ENCODE measurements at places on chromosomes 1 and 21.

- no peak for DNase-seq
- H3K27me3 ChIP-seq, result no peaks in the 10 kb centered on the region
- H3K4me1 ChIP-seq, result peaks cover 26% of the 10 kb centered on the region
- no peak overlapping the region for H3K4me3 ChIP-seq
- H3K27ac ChIP-seq, result no peak overlapping the region
- H3K36me3 ChIP-seq, result no peaks in the 10 kb centered on the region
These were observed 127.7 kb downstream of the MAGI3 start for GRCh38 chr1:113517983-113518382.

- H3K4me1 ChIP-seq, result peaks cover 47% of the 10 kb centered on the region
- H3K27me3 ChIP-seq, result no peaks in the 10 kb centered on the region
- peak overlapping the region; percentile 1 for H3K4me3 ChIP-seq
These were observed 63.9 kb downstream of the CAPN2 start for GRCh38 chr1:223776075-223776814.

- no peak for DNase-seq
- H3K36me3 ChIP-seq, result peaks cover 47% of the 10 kb centered on the region
- peaks cover 10% of the 10 kb centered on the region for H3K4me1 ChIP-seq
- no peak overlapping the region for H3K27ac ChIP-seq
- no peak overlapping the region for H3K4me3 ChIP-seq
These were observed 7.1 kb downstream of the COL6A1 start for GRCh38 chr21:45988366-45989347.

DNA sequence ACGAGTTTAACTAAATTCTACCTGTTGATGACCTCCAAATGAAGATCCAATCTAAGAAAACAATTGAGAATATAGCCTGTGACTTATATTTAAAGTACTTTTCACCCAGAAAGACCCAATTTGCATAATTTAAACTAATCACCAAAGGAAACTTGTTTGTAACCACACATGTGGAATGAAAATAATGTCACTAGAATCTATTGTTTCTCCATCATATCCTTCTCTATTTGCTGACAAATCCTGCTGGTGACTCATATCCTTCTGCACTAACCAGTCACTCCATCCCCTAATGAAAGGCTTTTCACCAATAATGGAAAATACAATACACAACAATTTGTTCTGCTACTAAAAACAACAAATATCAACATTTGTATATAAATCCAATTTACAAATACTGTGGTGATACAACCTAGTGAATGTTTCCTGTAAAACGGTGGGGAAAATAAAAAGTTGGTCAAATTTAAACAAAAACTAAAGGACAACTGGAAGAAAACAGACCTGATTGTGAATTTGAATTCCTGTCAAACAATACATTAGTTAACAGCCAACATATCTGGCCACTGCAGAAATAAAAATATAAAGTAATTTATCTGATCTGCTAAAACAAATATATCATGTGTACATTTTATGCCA is 6.5 kb downstream of the PTP4A2 start:
- peak overlapping the region; percentile 98 for H3K27ac ChIP-seq
- peak overlapping the region; percentile 34 for H3K4me3 ChIP-seq
- H3K36me3 ChIP-seq, result peaks cover 10% of the 10 kb centered on the region
- peaks cover 71% of the 10 kb centered on the region for H3K4me1 ChIP-seq
- peak; percentile 70 for DNase-seq

DNA sequence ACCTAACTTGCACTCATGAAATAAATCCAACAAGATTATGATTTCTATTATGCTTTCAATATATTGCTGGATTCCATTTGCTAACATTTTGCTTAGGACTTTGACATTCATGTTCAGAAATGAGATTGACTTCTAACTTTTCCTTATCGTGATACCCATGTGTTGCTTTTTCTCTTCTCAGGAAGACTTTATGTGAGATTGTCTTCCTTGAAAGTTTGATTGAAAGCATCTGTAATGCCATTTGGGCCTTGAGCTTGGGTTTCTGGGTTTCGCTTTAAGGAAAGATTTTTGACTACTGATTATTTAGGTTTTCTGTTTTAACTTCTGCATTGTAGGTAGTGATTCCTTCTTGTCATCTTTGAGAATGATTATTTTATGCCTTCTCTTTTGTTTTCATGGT is 27.8 kb downstream of the AGMAT start:
- no peak overlapping the region for H3K27ac ChIP-seq
- H3K36me3 ChIP-seq, result peaks cover 5% of the 10 kb centered on the region
- H3K27me3 ChIP-seq, result no peaks in the 10 kb centered on the region
- no peak for DNase-seq
- peaks cover 21% of the 10 kb centered on the region for H3K4me1 ChIP-seq

DNA sequence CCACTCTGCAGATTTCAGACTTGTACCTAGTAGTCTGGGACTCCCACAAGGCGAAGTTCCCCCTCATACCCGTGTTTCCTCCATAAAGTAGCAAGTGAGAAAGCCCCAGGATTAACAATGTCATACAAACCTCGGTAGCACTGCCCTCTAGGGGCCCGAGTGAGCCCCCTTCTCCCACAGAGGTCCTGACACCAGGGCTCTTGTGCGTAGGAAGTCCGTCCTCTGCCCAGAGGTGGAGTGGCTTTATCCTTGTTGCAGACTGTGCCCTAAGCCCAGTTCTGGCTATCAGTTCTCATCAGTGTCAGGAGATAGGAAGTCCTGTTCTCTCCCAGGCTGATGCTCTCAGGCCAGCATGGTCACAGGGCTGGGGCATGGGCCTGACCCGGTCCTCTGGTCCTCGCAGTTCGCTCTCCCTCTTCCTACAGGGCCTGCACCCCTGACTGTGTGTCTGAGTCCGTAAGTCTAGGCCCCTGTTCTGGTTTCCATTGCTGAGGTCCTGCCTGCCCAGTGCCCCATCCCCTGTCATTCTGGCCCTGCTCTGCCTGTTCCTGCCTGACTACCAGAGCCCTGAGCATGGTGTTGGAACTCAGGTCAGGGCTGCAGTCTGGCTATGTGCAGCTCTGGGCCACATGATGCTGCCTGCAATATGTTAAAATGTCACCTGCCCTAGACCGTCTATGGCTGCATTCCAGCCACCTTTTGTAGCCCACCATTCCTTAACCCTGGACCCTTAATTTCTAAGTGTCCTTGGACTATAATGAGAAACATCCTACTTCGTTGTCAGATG is 285.6 kb downstream of the ASTN1 start:
- no peak for DNase-seq
- peaks cover 28% of the 10 kb centered on the region for H3K27me3 ChIP-seq
- H3K4me1 ChIP-seq, result no peaks in the 10 kb centered on the region
- H3K4me3 ChIP-seq, result no peak overlapping the region

- no peaks in the 10 kb centered on the region for H3K36me3 ChIP-seq
- H3K27me3 ChIP-seq, result no peaks in the 10 kb centered on the region
- DNase-seq, result no peak
- H3K4me1 ChIP-seq, result no peaks in the 10 kb centered on the region
- H3K27ac ChIP-seq, result no peak overlapping the region
These were observed 91.8 kb upstream of the SERBP1 start for GRCh38 chr1:67522001-67522441.

DNA sequence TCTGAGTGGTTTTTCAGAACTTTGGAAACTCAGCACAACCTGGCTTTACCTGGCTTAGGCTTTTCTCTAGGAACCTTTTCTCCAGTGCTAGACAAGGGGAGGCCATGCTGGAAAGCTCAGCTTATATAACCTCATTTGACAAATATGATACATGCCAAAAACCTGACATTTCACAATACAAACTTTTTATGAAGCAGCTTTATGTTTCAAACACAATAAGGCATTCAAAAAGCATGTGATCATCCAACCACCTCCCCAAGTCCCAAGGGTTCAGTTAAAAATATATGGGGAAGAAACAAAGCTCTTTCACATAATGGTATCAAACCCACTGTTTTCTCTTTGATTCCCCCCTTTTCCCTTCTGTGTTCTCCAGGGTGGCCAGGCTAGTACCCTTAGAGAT is 63.7 kb downstream of the ZC3H11B start:
- peak; percentile 47 for DNase-seq
- H3K36me3 ChIP-seq, result no peaks in the 10 kb centered on the region
- H3K27ac ChIP-seq, result no peak overlapping the region
- H3K27me3 ChIP-seq, result no peaks in the 10 kb centered on the region
- no peak overlapping the region for H3K4me3 ChIP-seq

DNA sequence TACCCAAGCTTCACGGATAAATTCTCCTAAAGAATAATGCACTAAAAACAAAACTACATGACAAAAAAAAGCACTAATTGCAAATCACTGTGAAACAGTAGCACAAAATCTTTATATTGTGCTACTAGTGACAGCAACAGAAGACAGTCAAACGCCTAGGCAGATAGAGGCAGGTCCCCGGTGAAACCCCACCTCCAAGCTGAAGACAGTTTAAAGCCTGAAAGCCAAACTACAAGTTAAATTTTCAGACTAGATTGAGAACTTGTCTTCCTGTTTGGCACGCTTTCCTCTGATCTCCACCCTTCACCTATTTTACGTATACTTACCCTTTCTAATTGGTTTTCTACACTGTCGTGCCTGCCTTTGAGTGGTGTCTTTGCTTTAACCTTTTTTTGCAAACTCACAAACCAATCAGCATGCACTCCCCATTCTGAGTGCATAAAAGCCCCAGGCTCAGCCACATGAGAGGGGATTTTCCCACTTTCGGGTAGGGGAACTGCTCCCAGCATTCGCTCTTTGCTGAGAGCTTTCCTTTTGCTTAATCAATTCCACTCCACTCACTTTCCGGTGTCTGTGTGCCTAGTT is 3.6 kb upstream of the BACH1 start:
- no peak for DNase-seq
- no peak overlapping the region for H3K4me3 ChIP-seq
- no peaks in the 10 kb centered on the region for H3K27me3 ChIP-seq
- H3K36me3 ChIP-seq, result no peaks in the 10 kb centered on the region
- H3K4me1 ChIP-seq, result peaks cover 7% of the 10 kb centered on the region

GRCh38 chr21:23083242-23083641 is 2085.0 kb downstream of the NCAM2 start:
- H3K4me1 ChIP-seq, result no peaks in the 10 kb centered on the region
- no peak for DNase-seq
- H3K27me3 ChIP-seq, result no peaks in the 10 kb centered on the region
- H3K27ac ChIP-seq, result no peak overlapping the region

DNA sequence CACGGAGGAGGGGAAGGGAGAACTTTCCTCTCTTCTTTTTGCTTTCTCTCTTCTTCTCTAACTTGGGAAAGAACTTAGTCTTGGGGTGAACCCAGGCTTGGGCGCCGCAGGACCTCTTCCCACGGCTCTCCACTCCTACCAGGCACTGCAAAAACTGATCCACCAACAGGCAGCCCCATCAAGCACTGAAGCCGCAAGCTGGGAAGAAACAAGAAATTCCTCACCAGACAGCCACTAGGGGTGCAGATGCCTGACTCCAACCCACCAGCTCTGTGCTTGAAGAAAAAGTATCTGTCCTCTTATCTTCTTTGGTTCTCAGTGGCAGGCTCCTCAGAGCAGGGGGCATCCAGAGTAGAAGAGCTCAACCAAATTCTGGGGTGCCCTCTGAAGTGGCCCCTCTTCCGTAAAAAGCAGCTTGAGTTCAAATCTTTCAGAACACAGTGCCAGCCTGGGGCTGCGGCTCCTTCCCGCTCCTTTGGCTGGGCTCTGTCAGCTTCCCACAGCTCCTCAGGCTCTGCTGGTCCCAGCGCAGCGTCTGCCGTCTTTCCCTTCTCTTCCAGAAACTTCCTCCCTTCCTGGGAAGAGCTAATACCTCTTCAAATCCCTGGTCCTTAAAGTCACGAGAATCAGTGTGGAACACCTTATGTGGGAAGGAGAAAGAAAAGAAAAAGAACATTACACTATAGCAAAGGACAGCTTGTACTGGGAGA is 2.4 kb downstream of the SLC41A1 start:
- no peaks in the 10 kb centered on the region for H3K27me3 ChIP-seq
- no peak overlapping the region for H3K4me3 ChIP-seq
- H3K36me3 ChIP-seq, result peaks cover 14% of the 10 kb centered on the region
- H3K27ac ChIP-seq, result no peak overlapping the region

- no peaks in the 10 kb centered on the region for H3K36me3 ChIP-seq
- H3K27me3 ChIP-seq, result no peaks in the 10 kb centered on the region
- DNase-seq, result no peak
- H3K4me1 ChIP-seq, result peaks cover 5% of the 10 kb centered on the region
- no peak overlapping the region for H3K27ac ChIP-seq
These were observed 636.4 kb upstream of the PLXNA2 start for GRCh38 chr1:208880433-208881100.

- no peak overlapping the region for H3K27ac ChIP-seq
- no peak overlapping the region for H3K4me3 ChIP-seq
- peaks cover 10% of the 10 kb centered on the region for H3K4me1 ChIP-seq
These were observed 1.0 kb upstream of the NIBAN1 start for GRCh38 chr1:184975208-184975870.

DNA sequence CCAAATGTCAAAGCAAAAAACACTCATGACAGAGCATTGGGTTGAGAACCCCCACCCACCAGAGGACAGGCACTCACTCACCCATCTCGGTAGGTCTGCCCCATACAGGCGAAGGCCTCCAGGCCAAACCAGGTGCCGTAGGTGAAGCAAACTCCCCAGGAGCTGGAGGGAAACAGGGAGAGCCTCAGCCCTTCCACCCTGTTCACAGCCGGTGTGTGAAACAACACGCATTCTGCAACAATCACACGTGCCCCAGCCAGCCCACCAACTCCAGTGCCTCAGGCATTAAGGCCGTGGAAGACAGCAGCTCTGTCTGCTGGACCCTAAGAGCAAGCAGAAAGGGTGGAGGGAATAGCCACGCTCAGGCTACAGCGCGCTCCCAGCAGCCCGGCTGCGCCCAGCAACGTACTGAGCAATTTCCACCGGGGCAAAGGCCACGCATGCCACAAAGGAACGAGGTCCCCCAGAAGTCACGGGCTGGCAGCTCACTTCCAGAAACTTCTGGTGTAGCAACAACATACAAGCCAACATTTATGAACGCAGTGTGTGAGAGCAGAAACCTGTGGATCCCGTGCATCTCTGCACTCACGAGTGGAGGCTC is 11.4 kb upstream of the SPATC1L start:
- peaks cover 4% of the 10 kb centered on the region for H3K36me3 ChIP-seq
- H3K4me1 ChIP-seq, result peaks cover 7% of the 10 kb centered on the region
- DNase-seq, result no peak
- no peak overlapping the region for H3K4me3 ChIP-seq
- no peaks in the 10 kb centered on the region for H3K27me3 ChIP-seq
- H3K27ac ChIP-seq, result no peak overlapping the region

DNA sequence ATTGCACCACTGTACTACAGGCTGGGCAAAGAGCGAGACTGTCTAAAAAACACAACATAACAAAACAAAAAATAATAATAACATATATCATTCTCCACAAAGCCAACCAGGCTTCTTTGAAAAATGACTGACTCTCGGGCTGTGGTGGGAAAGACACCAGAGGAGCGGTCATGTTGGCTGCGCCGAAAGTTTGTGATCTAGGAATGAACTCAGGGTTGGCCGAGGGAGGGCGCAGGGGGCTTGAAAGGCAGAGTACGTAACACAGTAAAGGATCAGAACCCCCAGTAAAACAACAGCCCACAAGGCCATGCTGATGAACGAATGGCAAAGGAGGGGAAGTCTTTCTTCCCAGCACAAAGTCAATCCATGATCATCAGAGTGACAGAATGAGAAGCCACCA is 4.7 kb downstream of the SLC35E2B start:
- peaks cover 3% of the 10 kb centered on the region for H3K36me3 ChIP-seq
- no peak overlapping the region for H3K4me3 ChIP-seq
- H3K27ac ChIP-seq, result no peak overlapping the region
- no peak for DNase-seq
- no peaks in the 10 kb centered on the region for H3K27me3 ChIP-seq
